Stimulated activated memory B cell treated with anti-CD40 and anti-IgM and Interleukin-4, amounts not matched to agents 10 μg/mL and 1 μg/mL and 100 μg/mL, for 72 hours (primary cell): ENCODE measurements at places on chromosomes 16 and 17.
A peak's percentile ranks its signal among the peaks of the same experiment; 100 is the strongest.

DNA sequence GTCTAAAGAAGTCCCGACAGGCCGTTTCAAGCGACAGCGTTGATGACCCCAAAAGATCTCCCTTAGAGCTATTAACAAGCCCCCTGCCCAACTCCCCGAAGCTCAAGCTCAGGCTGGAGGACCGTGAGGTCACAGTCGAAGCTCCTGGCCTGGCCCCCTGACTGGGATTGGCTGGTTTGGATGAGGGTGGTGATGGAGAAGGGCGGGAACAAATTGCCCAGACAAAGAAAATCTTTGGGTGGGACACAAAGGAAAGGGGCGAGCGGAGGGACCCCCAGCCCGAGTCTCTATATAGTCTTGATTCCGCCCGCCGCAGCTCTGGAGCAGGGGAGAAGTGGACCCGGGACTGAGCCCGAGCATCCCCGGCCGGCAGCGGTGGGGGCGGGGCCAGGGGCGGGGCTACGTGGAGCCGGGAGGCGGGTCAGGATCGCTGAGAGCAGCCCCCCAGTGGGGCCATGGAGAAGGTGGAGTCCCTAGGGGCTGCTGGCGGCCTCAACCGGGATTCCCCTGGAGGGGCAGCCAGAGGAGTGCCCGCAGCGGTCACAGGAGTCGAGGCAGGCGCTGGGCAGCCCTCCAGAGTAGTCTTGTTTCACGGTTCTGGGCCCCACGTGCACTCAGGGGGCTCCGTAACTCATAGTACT is 982 bp upstream of the NEURL4 start:
- ATAC-seq = peak; percentile 77

GRCh38 chr17:18309202-18309601 is 5.6 kb downstream of the TOP3A start:
- ATAC-seq = no peak

- ATAC-seq = peak; percentile 34
Observed at GRCh38 chr17:59370593-59371299, 39.3 kb downstream of the YPEL2 start.

- no peak for ATAC-seq
Observed at GRCh38 chr17:61833536-61834193, 29.7 kb downstream of the BRIP1 start.

- peak; percentile 65 for ATAC-seq
Observed at GRCh38 chr17:27585153-27585681, 45.8 kb upstream of the LGALS9 start.

- ATAC-seq = no peak
Observed at GRCh38 chr17:58002973-58003372, 4.1 kb downstream of the SRSF1 start.

- ATAC-seq = peak; percentile 70
Observed at GRCh38 chr16:50547340-50548124, 664 bp upstream of the NKD1 start.

GRCh38 chr17:75059369-75060345 is 12.6 kb downstream of the KCTD2 start:
- ATAC-seq = no peak

GRCh38 chr17:49333804-49334203 is 28.2 kb downstream of the ZNF652 start:
- ATAC-seq = no peak

- ATAC-seq = no peak
Observed at GRCh38 chr16:86073103-86073625, 174.2 kb downstream of the IRF8 start.

- peak; percentile 87 for ATAC-seq
Observed at GRCh38 chr17:36148559-36149295, 27.7 kb downstream of the TBC1D3B start.

DNA sequence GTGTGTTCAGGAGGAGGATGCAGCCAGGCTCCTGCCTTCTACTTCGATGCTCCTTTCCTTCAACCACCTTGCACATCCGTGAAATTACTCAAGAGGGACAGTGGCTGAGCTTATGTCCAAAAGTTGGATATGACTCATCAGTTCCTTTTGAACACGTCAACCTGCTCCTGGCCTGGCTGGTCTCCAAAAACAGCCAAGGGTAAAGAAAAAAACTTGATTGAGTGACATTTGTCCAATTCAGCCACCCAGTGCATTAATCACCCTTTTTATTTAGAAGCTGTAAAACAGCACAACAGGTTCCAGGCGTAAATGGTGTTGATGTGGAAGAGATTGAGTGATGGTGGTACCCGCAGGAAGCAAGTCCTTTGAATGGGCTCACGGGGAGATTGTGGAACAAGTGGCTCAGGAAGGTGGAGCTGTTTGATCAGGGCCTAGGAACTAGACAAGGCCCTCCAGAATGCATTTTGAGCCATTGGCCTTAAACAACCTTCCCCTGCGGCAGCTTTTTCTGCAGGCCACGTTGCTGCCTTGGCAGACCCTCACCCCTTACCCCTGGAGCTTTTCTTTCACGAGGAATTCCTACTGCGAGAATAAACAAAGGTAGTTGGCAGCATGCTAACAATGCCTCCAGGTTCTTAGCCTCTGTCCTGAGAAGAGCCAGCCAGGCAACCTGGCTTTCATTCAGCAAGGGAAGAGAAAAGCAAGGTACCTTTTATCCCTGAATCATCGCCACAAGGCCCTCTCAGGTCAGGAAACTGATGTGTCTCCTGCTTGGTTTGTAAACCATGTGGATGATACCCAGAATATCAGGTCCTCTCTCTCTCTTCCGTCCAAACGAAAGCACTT is 173.3 kb upstream of the CACNG5 start:
- no peak for ATAC-seq

DNA sequence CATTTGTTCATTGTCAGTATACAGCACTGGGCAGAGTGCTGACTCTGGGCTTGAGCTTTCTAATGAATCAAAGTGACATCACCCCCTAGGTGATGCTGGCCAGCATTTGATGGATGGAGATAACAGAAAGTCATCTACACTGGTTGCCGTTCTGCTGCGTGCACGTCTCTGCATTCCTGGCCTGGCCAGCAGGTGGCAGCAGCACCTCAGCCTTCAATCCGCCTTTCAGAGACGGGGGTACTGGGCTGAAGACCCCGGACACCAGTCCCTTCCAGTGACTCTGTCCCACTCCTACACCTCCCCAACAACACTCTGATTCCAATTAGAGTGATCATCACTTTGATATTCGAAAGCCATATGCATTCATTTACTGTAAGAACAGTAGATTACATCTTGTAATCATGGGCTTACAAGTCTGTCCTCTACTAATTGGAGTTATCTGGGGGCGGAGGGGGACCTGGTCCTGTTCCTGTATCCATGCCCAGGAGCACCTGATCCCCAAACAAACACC is 6.0 kb downstream of the CPSF4L start:
- ATAC-seq = peak; percentile 77

DNA sequence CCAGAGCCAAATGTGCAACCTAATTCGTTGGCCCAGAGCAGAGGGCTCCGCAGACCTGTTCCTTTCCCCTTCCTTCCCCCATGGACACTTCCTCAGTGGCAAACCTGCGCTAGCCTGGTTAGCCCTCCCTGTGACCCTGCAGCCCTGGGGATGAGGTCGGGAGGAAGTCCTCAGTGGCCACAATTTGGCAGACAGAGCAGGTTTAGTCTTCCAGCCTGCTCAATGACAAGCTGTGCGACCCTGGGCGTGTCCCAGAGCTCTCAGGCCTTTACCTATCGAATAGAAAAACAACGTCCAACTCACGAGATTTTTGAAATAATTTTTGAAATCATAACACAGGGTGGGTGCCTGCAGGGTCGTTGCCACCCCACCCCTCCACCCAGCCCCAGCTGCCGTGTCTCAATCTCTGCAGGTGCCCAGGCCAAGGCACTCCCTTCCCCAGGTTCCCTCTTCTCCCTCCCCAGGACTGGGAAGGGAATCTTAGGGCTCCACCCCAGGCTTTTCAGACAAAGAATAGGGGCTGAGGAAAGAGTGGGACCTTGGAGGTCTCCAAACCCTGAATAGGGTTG is 1.4 kb downstream of the HBM start:
- ATAC-seq = no peak

- no peak for ATAC-seq
Observed at GRCh38 chr16:85796599-85796998, 2.7 kb downstream of the EMC8 start.

DNA sequence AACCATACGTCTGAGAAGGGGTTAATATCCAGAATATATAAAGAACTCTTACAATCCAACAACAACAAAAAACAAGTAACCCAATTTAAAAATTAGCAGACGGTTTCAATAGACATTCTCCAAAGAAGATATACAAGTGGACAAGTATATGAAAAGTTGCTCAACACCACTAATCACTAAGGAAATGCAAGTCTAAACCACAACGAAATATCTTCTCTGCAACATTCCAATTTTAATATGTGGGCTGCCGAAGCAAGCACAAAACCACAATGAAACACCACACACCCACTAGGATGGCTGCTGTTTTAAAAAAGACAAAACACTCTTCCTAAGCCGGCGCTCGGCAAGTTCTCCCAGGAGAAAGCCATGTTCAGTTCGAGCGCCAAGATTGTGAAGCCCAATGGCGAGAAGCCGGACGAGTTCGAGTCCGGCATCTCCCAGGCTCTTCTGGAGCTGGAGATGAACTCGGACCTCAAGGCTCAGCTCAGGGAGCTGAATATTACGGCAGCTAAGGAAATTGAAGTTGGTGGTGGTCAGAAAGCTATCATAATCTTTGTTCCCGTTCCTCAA is 5.9 kb upstream of the SLC13A2 start:
- no peak for ATAC-seq

GRCh38 chr17:58991718-58992331 is 114.9 kb downstream of the TRIM37 start:
- ATAC-seq = peak; percentile 51

DNA sequence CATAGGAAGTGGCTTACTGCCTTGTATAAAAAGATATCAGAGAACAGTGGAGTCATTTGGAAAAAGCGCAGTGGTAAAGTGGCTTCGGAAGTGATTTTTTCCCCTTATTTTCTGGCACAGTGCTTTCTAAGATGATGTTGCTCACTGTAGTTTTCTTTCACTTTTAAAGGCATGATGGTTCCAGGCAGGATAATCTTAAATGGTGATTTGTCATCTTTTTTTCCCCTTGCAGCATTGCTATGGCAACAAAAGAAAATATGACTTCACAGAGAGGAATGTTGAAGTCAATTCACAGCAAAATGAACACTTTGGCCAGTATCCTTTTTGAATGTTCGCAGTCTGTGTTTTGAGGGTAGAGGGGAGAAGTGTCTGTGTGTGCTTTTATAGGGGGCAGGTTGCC is 42.5 kb downstream of the GOSR1 start:
- no peak for ATAC-seq

DNA sequence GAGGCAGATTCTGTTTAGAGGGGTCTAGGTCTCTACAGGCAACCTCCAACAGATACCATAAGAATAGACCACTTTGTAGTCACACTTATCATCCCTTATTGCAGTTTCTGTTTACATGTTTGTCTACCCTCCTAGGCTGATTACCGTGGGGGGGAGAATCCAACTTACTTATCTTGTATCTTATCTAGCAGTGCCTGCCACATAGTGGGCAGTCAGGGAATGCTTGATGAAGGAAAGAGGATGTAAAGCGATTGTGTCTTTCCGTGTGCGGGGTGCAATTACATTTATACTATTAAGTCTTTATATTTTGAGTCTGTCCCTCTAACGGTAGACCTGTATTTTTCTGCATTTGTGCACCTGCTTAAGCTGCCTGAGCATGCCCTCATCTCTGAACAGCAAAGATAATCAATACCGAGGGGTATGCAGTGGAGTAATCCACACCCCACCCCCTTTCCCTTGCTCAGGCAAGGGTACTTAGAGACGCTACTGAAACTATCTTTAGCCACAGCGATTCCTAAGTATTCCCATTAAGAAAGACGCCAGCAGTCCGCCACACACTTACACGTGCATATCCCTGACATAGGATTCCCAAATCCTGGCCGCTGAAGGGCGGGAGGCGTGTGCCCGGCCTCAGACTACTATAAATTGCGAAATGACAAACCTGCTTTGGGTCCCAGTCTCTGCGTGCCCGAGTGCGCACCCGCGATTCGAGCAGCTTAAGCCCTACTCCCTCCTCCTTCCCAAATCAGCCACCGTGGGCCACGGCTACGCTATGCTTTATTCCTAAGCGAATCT is 635 bp upstream of the AATF start:
- ATAC-seq = peak; percentile 1

DNA sequence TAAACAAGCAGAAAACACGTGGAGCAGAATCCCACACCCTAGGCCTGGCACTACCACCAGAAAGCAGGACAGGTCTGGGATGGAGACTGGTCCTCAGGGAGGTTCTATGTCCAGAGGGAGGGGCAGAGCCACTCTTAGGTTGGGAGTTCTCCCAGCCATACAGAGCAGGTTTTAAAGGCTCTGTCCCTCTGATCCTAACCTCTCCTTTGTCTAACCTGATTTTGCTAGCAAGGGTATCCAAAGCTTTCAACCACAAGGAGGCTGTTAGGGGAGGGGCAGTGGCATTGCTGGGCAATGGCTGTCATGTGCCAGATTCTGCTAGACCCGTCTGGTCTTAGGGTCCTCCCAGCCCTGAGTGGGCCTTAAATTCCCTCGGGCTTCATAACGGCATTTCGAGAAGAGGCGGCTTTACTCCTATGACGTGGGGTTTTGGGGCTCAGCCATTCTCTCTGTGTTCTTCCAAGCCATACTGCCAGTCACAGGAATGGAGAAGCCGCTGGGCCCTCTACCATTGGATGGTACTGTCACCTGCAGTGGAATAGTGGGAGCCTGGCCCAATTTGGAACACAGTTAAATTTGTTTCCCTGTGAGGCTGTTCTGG is 5.7 kb downstream of the TPPP3 start:
- ATAC-seq = no peak

DNA sequence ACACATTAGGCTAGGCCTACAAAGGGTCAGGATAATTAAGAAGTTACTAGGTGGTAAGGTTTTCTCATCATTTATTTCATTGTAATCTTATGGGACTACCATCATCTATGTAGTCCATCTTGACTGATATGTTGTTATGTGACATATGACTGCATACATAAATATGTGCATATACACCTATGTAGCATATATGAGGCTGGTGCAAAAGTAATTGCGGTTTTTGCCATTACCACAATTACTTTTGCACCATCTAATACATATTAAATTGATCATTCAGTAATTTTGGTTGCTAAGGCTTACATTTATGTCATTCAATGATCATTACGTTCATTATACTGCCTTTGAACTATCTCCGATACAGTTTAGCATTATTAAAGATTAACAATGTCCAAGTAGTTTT is 167.8 kb upstream of the AXIN2 start:
- no peak for ATAC-seq

GRCh38 chr17:45282683-45283644 is 21.1 kb upstream of the SPATA32 start:
- ATAC-seq = no peak

DNA sequence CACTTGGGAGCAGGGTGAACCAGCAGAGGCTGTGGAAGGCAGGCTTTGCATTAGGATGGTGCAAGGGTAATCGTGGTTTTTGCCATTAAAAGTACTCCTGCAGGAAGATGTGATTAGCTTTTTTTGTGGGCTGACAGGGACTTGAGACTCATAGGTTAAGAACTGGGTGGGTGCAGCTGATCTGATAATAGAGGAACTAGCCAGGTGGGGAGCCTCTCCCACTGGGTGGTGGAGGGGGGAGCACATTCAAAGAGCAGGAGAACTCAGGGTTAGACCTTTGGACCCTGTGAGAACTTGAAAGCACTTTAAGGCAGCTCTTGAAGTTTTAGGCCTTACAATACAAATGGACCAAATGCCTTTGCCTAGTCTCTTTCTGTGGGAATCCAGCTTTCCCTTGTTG is 32.4 kb downstream of the CCL4 start:
- no peak for ATAC-seq
